Sigmoid colon (tissue), 7 donors: ENCODE measurements at places on chromosomes 11 and 22. TPM values are rescaled to one million over a fixed set of nuclear protein-coding genes. Genes with fewer than 3 reads are reported as not detected.

FOLR2 gene
- 14.1 TPM for polyA plus RNA-seq

ARFIP2 gene
- 55.8 TPM for polyA plus RNA-seq

OR5L2 gene
- polyA plus RNA-seq: not detected

GRCh38 chr11:64842851-64843685 is 1.4 kb downstream of the CDC42BPG start:
- H3K27me3 ChIP-seq: no peaks in the 10 kb centered on the region
- H3K27ac ChIP-seq: no peak overlapping the region
- H3K36me3 ChIP-seq: no peaks in the 10 kb centered on the region

GRCh38 chr11:102112509-102112821 is 2.2 kb downstream of the YAP1 start:
- no peaks in the 10 kb centered on the region for H3K27me3 ChIP-seq
- peak overlapping the region; percentile 99 for H3K27ac ChIP-seq
- H3K4me3 ChIP-seq: peak overlapping the region; percentile 93
- no peaks in the 10 kb centered on the region for H3K36me3 ChIP-seq
- peaks cover 58% of the 10 kb centered on the region for H3K4me1 ChIP-seq
- no peak for DNase-seq

GRCh38 chr11:47589584-47589976 is 3.1 kb downstream of the FAM180B start:
- peak overlapping the region; percentile 10 for H3K27ac ChIP-seq
- peak; percentile 79 for DNase-seq
- H3K27me3 ChIP-seq: peaks cover 44% of the 10 kb centered on the region
- H3K36me3 ChIP-seq: peaks cover 3% of the 10 kb centered on the region
- H3K4me3 ChIP-seq: peak overlapping the region; percentile 56
- H3K4me1 ChIP-seq: peaks cover 28% of the 10 kb centered on the region

DNA sequence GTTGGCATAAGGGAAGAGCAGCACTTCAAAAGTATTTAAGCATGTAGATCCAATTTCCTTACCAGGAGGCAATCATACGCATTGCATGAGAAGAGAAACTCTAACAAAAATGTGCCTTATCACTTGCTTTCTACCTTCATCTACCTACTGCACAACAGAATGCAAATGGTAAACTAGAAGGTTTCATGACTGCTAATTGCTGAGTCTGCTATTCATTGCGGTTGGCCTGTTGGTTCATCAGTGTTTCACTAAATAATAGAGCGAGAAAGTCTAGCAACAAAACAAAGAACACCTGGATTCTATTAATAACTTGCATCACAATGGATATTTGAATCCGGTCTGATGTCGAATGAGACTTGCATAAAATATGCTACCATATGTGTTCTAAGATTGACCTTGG is 229.0 kb downstream of the OPCML start:
- H3K27me3 ChIP-seq: peaks cover 4% of the 10 kb centered on the region
- no peak for DNase-seq
- no peak overlapping the region for H3K4me3 ChIP-seq
- H3K36me3 ChIP-seq: no peaks in the 10 kb centered on the region
- H3K27ac ChIP-seq: no peak overlapping the region

GRCh38 chr22:28017558-28017820 is 98.4 kb upstream of the PITPNB start:
- no peaks in the 10 kb centered on the region for H3K27me3 ChIP-seq
- H3K4me1 ChIP-seq: peaks cover 17% of the 10 kb centered on the region
- no peak overlapping the region for H3K27ac ChIP-seq
- H3K4me3 ChIP-seq: no peak overlapping the region
- no peak for DNase-seq

DNA sequence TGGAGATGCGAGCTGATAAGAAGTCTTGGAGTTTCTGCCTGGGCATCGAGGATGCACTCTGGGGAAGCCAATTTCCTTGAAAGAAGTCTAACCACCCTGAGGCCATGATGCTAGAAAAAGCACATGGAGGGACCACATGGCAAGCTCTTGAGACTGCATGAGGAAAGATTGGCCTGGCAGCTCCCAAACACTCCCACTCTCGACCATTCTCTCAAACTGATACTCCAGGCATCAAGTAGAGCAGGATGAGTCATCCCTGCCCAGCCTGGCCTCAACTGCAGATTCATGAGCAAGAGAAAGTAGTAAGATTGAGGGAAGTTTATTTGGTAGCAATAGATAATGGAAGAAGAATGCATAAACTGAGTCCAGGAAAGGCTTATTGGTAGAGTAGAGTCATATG is 194.3 kb downstream of the KIF18A start:
- no peaks in the 10 kb centered on the region for H3K4me1 ChIP-seq
- no peak overlapping the region for H3K27ac ChIP-seq
- no peak overlapping the region for H3K4me3 ChIP-seq
- no peaks in the 10 kb centered on the region for H3K36me3 ChIP-seq
- DNase-seq: no peak
